ENCODE measurements at places on chromosomes 4 and X. TPM values are rescaled to one million over a fixed set of nuclear protein-coding genes. Genes with fewer than 3 reads are reported as not detected.

Gene FAAH2
- total RNA-seq, result 4.1 TPM

GRCh38 chr4:48033825-48034413 lies 17.3 kb downstream of the NIPAL1 start:
- DNase-seq, result peak; percentile 63

DNA sequence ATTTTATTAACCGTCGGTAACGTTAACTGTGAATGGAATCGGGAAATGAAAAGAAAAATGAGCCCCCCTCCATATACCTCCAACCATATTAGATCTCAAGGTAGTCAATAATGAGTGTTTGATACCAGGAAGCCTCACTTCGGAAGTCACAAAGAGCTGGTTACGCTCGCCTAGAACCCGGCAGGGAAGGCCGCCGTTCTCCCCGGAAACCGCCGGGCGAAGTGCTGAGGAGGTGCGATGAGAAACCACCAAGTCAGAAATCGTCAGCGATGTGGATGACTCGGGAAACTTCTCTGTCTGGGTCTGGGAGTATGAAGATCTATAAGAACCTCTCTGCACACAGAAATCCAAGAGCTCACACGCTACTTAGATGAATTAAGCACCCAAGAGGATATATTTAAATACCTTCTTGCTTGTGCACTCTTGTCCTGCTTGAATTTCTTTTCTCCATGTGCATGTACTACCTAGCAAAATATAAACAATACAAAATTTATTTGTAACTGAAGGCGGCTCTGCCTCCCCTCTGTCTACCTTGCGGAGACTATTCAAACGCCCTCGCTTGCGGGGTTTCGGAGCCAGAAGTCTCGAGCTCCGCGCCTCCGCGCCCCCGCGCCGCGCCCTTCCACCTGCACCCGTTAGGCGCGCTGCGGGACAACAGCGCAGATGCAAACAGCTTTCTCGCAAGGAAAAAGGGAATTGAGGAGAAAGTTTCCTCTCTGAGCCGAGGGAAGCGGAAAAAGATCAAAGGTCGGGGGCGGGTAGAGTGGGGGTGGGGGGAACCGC lies 17.8 kb downstream of the NKX6-1 start:
- DNase-seq, result no peak

DNA sequence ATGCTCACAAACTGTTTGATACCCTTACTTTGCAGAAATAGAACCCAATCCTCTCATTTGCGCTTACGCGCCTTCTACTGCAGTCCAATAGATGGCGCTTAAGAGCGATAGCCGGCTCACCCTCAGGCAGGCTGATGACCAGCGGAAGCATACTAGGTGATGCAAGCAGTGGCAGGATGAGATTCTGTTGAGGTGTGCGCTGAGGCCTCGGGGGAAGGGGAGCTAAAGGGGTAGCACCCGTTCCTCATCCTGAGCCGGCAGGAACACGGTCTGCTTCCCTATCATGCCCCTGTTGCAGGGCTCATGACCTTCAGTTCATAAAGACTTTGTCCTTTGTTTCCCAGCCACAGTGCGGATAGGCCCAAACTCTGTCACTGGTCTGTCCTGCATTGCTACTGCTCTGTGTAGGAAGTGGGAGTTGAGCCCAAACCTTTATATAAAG lies 628.9 kb downstream of the TLL1 start:
- peak; percentile 56 for DNase-seq
